ENCODE measurements at places on chromosomes 5 and 9.

GRCh38 chr5:14269395-14269794 lies 126.3 kb downstream of the TRIO start:
- no peak for DNase-seq

GRCh38 chr9:110030632-110031031 lies 177.3 kb downstream of the C9orf152 start:
- DNase-seq, result no peak

DNA sequence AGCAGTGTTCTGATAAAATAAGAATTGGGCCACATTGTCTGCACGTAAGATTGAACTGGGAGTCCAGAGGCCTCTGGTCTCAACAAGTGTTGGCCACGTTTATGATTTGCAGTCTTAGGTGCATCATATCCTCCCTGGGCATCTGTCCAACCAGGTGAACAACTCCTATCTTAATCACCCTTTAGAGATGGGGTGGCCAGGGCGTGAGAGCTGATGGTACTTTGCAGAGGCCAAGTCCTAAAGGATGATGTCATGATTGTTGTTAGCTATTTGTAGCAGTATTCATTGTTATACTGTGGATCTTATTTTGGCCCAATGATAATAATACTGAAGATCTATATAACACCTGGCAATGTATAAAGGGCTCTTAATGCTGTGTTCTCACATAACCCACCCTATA lies 73.2 kb upstream of the RARS1 start:
- DNase-seq, result no peak

GRCh38 chr5:90503596-90503995 lies 25.8 kb downstream of the LYSMD3 start:
- DNase-seq, result no peak

- DNase-seq, result peak; percentile 76
Observed at GRCh38 chr9:36136272-36136893, at the start of gene GLIPR2. GLIPR2 (plus strand) TSS chr9:36136733; CDS start chr9:36136779, 46 bp downstream.

- no peak for DNase-seq
Observed at GRCh38 chr9:38224941-38225340, 155.9 kb upstream of the SHB start.

GRCh38 chr5:116576053-116576713 lies 1.6 kb upstream of the SEMA6A start:
- DNase-seq, result no peak
